Fibroblast of pulmonary artery (primary cell): ENCODE measurements at places on chromosomes 6 and 20.

DNA sequence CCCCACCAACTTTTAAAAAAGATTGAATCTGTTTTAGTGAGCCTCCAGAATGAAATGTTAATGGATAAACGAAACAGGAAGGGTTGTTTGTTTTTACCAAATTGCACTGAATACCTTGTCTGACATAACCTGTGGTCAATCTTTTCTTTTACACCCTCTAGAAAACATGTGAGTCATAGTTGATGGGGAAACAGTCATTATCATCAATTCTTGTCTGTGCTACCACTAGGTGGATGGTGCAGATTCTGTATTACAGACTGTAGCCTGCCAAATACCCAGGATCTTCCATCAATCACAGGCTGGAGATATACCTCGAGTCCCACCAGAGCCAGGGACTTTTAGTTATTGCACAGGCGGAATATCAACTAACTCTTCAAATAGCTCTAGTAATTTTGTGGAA is 29.5 kb upstream of the PKIB start:
- DNase-seq, result no peak

DNA sequence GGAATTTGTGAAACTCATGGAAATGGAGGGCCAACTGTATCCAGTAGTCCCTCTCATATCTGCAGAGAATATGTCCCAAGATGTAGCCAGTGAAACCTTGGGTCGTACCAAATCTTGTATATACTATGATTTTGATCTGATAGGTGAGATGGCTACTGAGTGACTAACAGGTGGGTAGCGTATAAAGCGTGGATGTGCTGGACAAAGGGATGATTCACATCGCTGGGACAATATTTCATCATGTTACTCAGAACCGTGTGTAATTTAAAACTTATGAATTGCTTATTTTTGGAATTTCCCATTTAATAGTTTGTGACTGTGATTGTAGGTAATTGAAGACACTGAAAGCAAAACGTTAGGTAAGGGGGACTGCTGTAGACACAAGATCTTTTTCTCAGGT is 144.1 kb downstream of the SMAP1 start:
- DNase-seq, result peak; percentile 18

GRCh38 chr6:53830366-53830765 is 35.6 kb downstream of the LRRC1 start:
- no peak for DNase-seq

GRCh38 chr20:35637276-35637675 is 21.6 kb downstream of the SPAG4 start:
- DNase-seq, result no peak

GRCh38 chr6:149064660-149065015 is 252.9 kb upstream of the TAB2 start:
- DNase-seq, result no peak

GRCh38 chr20:19961293-19961692 is 55.9 kb upstream of the NAA20 start:
- DNase-seq, result no peak

GRCh38 chr6:30195951-30196350 is 17.3 kb downstream of the TRIM26 start:
- no peak for DNase-seq

DNA sequence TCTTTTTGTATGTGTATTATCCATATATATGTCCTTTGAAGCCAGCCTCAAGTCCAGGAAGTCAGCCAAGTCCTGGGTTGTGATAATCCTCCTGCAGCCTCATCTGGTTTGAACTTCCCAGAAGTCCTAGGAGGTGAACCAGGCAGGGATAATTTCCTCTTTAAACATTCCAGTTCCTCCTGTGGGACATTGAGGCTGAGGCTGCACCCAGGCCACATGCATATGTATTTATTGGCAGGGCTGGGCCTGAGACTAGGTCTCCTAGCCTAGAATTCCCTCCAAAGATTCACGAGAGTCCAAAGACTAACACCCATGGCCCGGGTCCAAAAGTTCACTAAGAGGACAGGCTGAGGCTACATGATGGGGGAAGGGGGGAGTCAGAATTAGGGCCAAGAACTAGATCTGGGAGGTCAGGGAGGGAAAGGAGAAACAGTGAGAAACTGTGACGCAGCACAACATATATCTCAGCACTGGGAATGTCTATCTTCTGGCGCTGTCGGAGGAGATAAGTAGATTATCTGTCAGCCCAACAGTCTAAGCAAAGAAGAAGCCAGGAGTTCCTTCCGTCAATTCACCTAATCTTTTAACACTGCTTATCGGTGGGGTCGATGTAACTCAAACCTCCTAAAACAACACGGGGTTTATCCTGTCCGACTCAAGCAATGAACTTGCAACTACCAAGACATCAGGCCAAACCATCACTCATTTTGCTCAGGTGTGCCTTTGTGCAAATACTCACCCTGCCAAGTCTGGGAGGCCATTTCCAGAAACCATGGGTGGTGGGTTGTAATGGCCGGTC is 43.3 kb downstream of the SNX5 start:
- peak; percentile 30 for DNase-seq

DNA sequence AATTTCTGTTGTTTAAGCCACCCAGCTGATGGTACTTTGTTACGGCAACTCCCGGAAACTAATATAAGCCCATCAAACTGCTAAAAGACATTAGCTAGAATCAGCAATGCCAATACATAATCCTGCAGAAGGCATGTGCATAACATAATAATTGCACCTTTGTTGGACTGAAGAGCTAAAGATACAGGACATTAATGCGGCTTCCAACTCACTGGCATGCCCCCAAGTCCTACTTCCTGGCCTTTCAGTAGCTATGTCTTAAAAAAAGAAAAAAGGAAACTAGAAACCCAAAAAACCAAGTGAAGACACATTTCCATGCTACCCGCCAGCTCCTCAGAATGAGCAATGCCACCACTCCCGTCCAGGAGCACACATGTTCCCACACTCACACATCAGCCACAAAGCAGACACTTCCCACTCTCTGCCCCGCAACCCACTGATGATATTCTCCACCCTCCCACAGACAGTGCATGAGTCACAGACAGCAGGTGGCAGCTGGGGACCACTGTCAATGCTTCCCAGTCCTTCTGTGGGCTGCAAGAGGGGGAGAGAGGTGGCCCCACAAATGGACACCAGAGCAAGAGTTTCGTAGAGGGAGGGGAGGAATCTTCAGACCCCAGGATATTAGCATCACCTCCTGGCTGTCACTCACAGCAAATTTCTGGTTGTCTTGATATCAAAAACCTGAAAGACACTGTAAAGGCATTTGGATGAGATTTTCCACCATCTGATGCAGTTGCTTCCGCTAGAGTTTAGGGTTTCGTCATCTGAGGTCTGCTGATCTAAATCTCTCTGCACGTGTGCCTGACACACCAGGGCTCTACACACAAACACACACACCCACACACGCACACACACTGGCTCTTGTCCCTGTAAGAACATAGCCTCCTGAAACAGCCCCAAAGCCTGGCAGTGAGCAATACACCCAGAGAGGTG is 32.8 kb downstream of the GFOD1 start:
- peak; percentile 58 for DNase-seq

DNA sequence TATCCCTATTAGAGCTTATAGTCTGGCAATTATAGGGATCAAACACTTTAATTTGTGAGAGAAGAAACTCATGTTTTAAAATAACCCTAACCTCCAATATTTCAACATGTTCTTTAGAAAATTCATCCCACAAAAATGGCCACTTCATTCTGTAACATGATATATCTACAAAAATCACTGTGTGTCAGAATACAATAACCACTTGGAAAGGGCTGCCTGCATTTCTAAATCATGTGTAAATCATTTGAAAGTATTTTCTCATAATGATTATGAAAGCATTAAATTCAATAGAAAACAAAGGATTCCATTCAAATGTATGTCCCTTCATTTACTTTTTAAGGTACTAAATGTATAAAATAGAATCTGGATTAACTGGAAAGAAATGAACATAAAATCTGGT is 101.4 kb upstream of the NHSL1 start:
- peak; percentile 63 for DNase-seq

DNA sequence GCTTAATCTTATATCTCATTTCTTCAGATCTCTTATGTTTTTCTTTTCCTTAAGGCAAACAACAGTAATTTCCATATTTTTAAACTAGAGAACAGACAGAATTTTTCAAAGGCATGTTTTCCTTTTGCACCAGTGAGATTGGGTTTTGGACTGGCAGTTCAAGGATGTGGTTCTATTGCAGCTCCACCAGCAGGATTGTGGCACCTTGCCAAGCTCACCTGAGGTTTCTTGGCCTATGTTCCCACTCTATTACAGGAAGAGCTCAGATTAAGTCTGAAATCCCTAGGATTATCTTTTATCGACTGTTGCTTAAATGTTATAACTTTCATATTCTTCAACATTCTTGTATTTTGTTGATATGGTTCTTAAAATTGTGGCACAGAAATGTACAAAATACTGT is 218.9 kb downstream of the PLCB4 start:
- DNase-seq, result no peak

DNA sequence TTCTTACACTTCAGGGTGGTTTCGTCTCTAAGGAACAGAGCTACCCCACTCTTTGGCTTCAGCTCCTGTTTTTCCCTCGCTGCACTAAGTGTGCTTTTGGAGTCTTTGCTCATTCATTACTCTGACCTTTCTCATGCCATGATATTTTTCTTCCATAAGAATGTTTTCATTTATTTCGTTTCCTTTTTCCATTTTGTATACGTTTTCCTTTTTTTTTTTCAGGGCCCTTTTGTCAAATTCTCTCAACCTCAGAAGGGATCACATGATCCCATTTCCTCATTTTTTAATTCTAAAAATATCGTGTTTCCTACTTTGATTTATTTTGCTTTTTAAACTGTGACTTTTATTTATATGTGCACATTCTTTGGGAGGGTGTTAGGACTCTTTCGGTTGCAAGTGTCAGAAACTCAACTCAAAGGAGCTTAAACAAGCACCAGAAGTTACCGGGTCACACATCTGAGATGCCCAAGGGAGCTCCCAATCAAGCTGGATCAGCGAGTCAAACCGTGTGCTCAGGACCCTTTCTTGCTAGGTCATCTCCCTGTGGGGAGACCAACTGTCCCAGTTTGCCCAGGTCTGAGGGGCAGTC is 40.6 kb downstream of the GCNT2 start:
- DNase-seq, result no peak

- DNase-seq, result no peak
Observed at GRCh38 chr20:25369529-25369928, 21.1 kb downstream of the ABHD12 start.

DNA sequence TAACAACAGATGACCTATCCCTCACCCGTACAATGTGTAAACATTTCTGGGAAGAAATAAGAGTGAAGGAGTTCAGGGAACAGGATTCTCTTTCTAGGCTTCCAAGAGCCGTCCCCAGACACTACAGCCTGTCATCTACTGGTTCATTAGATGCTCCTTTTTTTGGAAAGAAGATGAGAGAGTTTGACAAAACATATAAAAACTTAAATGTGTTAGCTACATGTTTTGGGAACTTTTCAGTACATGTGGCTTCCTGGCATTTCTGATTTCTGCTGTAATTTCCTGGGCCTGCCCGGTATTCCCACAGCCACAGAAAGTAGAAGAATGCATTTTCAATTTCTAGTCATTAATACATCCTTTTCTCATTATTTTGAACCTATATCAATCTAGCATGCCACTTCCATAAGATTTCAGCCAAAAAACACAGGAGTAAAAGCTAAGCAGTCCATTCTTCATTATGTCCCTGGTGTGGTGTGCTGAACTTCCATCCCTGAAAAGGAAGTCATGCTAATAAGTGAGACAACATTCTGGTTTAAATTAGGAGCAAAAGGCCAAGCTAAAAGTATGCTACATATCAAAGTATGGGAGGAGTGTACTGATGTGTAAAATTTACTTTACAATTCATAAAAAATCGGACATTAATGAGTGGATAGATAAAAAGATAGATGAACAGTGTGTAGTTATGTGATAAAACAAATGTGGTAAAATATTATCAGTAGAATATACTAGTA is 198.2 kb downstream of the WDR27 start:
- peak; percentile 26 for DNase-seq

DNA sequence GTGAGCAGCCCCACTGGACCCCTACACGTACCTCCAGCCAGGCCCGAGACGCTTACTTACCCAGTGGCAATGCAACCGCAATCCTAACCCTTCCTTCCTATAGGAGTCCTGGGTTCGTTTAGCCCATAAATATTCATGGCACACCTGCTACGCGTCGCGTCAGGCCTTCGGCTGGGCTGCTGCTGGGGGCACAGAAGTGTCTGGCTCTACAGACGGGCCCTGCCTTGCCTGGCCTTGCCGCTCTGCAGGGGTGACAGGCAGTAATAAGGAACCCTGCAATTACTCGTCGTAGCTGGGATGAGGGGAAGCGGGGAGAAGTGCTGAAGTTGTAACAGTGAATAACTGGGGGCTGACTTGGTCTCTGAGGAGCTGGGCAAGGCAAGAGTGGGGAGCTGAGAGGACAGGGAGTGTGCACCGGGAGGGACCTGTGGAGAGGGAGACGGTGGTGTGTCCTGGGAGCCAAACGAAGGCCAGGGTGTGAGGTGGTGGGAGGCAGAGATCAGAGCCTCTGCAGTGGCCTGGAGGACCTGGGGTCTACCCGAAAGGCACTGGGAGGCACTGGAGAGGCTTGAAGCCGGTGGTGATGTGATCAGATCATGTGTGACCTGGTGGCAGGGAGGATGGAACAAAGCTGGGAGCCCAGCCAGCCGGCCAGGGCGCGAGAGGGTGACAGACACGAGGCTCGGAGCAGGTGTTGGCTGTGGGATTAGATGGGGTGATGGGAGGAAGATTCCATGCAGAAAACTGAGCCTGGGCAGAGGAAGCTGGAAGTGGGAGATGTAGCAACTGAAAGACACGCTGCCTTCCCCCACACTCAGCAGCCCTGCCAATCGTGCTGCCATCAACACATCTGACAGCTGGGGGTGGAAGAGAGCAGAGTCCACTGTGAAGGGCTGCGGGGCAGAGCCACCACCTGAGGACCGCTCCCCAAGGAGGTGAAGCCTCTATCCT is 36.4 kb downstream of the PSMG4 start:
- DNase-seq, result no peak

- DNase-seq, result no peak
Observed at GRCh38 chr6:46914279-46914810, 7.4 kb downstream of the ADGRF5 start.

GRCh38 chr20:32521780-32522525 is 63.2 kb downstream of the NOL4L start:
- DNase-seq, result peak; percentile 67

- no peak for DNase-seq
Observed at GRCh38 chr20:36775826-36776225, 2.3 kb upstream of the DSN1 start.

DNA sequence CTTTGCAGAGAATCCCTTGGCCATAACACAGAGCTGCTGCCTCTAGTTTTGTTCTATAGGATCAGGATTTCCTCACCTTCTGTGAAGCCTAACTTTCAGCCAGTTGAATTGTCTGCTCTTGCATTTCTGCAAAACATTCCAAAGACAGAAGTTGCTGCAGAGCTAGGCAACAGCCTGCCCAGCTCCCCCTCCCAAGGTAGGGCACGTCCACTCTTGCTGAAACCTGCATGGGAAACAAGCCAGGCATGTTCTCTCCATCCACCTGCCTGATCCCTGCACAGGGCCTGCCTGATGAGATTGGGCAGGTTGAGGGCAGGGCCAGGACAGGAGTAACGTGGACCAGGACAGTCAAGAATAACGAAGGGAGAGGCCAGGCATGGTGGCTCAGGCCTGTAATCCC is 58.9 kb upstream of the NAA20 start:
- no peak for DNase-seq
